ENCODE measurements at places on chromosomes 1 and 21.

- DNase-seq, result peak; percentile 17
Measured at GRCh38 chr1:24643363-24644099, 429 bp downstream of the SRRM1 start.

DNA sequence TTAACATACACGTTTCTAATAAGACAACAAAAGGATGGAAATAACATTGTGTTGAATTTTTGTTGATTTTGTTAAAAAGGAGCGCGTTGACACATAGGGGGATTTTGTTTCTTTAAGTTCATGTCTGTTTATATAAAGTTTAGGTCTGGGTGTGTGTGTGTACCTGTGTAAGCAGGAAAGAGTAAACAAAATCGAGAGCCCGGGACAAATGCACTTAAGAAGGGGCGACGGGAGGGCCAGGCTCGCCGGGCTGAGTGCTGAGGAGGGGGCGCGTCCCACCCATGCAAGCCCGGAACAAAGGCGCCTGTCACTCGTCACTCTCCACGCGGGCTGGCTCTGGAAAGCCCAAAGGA, 28.8 kb upstream of the TRIM17 start:
- DNase-seq, result no peak

DNA sequence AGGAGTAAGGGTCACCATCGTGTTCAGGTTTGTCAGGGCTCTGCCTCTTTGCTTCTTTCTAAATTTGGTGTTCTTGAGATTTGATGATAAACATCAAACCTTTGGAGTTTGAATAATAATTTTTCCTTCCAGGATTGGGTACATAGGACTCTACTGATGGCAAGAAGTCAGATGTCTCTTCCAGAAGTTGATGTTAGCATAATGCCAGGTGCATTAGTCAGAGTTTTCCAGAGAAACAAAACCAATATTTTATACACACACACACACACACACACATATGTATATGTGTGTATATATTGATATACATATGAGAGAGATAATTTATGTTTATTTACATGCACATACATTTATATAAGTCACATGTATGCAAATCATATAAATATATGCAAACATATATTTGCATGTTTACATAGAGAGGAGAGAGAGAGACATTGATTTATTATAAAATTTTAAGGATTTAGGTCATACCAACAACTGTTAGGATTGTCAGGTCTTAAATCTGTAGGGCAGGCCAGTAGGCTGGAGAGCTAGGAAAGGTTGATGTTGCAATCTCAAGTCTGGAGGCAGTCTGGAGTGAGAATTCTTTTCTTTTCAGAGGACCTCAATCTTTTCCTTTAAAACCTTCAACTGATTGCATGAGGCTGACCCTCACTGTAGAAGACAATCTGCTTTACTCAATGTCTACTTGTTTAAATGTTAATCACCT, 199.2 kb downstream of the HLX start:
- DNase-seq, result peak; percentile 29

DNA sequence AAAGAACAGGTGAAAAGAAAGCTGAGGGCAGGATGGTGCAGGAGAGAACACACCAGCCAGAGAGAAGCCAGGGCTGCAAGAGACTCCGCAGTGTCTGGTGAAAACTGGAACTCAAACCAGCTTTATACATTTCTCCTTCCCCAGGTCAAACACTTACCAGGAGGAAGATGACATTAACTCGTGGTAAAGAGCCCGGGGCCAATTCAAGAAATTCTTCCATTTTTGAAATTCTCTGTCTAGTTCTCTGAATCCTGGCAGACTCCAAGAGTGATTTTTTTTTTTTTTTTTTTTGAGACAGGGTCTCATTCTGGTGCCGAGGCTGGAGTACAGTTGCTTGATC, 25.8 kb upstream of the SIPA1L2 start:
- no peak for DNase-seq

DNA sequence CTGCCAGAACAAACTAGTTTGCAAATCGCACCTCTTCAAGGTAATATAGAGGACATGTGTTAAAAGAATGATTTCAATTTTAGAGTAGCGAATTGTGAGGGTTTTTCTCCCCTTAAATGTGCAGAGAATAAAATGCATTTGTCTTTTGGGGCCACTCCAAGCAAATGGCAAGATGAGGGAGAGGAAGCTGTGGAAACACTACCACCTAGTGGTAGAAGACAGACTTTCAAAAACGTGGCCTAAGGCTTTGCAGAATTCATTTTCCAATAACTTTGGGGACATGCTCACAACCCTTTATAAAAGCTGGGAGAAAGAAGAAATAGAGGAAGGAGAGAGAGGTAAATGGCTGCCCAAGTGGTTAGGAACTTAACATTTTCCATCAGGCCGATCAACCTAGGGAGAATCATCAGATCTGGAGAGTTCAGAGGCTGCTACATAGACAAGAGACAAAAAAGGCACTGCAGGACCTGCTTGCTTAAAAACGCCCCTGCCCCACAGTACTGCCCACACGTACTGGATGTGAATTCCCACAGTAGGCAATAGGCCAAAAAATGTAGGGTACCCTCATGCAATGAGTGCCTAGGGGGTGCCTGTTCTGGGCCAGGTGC, 15.7 kb upstream of the RCAN1 start:
- peak; percentile 54 for DNase-seq

- no peak for DNase-seq
Measured at GRCh38 chr1:230976825-230977747, 1.6 kb downstream of the TTC13 start.

DNA sequence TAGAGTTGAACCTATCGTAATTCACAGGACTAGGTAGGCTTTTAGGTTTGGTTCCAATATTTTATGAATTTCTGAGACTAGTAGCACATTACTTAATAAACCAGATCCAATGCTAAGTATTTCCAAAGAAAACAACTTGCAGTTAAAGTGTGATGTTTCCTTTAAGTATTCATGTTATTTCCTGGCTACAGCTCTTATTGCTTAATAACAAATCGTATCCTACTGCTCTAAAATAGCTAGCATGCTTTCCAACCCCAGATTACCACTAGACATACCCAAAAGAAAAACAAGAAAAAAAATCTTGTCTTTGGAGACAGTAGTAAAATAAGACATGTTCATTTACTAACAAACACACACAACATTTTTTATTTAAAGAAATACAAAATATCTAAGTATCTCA, 898 bp downstream of the KRTAP27-1 start:
- DNase-seq, result no peak

GRCh38 chr21:27802816-27803475, 836.1 kb upstream of the ADAMTS5 start:
- peak; percentile 41 for DNase-seq

Data from EL (cell line).